ENCODE measurements at places on chromosomes 1 and 21.

GRCh38 chr1:3320246-3321152, 134.0 kb upstream of the ARHGEF16 start:
- DNase-seq: no peak

- no peak for DNase-seq
These were observed 883.4 kb upstream of the PRMT6 start for GRCh38 chr1:106173101-106173500.

DNA sequence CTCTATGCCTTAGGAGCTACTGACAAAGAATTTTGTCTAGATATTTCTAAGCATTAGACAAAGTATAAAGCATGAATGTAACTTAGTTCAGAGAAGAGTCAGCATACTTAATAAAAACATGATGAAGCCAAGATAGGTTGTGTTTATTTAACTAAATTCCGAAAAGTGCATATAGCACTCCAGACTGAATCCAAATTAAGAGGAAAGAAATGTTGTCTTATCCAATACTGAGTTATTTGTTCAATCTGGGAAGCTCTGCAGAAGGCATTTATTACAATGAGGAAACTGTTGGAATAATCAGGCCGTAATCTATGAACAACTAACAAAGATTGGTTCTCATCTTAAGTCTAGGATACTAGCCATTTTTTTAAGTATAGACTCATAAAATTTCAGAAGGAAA, 100.2 kb downstream of the TNFSF18 start:
- no peak for DNase-seq

- DNase-seq: no peak
These were observed 88.4 kb downstream of the PDE4B start for GRCh38 chr1:65881067-65881594.

DNA sequence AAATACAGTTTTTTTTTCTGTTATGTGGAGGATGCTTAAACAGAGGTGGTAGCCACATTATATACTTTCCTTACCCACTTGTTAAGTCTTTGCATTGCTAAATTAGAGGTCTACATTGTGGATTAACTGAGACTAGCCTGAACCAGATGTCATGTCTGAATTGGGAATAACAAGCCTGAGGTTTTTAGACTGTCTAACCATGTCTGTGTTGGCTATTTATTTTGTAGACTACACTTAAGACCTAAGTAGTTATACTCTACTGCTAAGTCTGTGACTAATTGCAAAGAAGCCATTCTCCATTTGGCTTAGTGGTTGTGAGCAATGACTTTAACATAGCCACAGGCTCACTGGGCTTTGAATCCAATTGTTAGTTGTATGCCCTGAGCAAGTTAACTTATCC, 45.4 kb downstream of the CDC14A start:
- DNase-seq: no peak

DNA sequence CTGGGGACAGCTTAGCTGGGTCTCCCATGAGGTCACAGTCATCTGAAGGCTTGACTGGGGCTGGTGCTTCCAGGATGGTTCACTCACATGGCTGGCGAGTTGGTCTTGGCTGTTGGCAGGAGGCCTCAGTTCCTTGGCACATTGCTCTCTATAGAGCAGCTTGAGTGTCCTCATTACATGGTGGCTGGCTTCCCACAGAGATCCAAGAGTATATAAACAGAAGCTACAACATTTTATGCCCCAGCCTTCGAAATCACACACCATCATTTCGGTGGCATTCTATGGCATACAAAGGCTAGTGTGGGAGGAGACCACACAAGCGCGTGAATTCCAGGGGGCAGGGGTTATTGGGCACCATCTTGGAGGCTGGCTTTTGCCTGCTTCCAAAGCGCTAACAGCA, 63.0 kb downstream of the ALPL start:
- no peak for DNase-seq

DNA sequence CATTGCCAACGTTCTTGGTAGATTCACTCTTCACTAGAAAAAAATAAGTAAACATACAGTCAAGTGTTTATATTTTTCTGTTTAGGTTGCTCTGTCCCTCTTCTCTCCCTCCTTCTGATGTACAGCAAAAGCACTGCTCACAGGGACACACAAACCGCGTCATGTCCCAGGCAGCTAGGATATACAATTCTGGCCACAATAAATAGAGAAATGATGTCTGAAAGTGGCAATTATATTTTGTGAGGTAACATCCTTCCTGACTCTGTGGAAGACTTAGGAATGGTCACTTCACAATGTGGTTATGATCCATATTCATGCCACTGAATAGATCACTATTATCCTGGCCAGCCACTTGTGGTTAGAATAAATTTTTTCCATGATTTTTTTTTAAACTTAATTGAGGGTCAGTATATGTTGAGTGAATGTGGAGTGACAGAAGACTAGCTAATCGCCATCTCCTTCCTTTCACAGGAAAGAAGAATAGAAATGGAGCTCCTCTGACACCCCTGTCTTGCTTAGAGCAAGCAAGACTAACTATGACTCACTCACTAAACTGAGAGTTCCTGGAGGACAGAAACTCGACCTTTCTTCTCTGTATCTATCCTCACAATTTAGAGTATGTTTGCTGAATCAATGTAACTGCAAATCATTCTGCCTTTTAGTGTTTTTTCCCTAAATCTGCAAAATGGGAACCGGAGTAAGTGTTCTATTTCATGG, 54.0 kb downstream of the ZNHIT6 start:
- no peak for DNase-seq

GRCh38 chr1:225610539-225610938, 42.4 kb downstream of the ENAH start:
- no peak for DNase-seq

- DNase-seq: no peak
These were observed 34.3 kb downstream of the SLC35D1 start for GRCh38 chr1:67019600-67020136.

DNA sequence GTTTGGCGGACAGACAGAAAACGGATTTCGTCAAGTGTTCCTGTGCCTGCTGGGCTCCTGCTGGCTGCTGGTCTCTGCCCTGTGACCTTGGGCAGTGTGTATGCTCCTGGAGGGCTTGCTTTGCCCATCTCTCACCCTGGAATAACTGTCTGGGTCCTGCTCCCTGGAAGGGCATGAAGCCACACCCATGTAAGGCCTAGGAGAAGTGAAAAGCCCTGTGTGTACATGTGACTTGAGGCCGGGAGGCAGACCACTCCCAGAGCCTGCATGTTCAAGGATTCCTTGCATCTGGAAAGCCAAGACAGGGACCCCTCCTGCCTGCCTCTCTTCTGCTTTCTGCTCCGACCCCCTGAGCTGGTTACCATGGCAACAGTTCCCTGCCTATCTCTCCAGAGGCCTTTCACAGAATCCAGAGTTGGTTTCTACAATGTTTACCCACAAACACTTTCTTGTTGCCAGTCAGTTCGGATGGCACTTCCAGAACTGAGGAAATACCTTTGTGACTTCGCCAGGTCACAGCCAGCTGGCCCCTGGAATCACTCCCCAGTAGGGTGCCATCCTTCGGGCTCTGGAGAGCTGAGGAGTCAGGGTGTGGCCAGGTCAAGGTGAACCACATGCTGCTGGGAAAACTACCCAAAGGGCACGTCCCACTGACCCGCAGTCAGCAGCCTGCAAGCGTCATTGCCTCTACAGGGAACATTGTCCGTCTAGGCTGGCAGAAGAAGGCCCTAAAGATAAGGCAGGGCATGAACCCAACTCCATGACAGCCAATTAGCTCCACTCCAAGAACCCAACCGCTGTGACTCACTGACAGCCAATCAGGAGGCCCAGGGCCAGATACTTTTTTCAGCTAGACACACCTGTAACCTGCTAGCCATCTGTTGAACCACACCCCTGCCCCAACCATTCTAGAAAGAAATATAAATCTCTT, 14.7 kb upstream of the GPR37L1 start:
- no peak for DNase-seq

GRCh38 chr21:43817157-43818086, 28.0 kb downstream of the RRP1 start:
- DNase-seq: no peak

GRCh38 chr1:167446966-167447365, 71.4 kb downstream of the CD247 start:
- no peak for DNase-seq

- peak; percentile 49 for DNase-seq
These were observed 42.1 kb upstream of the ZNF496 start for GRCh38 chr1:247373721-247374141.

GRCh38 chr1:57311006-57311405, 112.9 kb downstream of the DAB1 start:
- no peak for DNase-seq

DNA sequence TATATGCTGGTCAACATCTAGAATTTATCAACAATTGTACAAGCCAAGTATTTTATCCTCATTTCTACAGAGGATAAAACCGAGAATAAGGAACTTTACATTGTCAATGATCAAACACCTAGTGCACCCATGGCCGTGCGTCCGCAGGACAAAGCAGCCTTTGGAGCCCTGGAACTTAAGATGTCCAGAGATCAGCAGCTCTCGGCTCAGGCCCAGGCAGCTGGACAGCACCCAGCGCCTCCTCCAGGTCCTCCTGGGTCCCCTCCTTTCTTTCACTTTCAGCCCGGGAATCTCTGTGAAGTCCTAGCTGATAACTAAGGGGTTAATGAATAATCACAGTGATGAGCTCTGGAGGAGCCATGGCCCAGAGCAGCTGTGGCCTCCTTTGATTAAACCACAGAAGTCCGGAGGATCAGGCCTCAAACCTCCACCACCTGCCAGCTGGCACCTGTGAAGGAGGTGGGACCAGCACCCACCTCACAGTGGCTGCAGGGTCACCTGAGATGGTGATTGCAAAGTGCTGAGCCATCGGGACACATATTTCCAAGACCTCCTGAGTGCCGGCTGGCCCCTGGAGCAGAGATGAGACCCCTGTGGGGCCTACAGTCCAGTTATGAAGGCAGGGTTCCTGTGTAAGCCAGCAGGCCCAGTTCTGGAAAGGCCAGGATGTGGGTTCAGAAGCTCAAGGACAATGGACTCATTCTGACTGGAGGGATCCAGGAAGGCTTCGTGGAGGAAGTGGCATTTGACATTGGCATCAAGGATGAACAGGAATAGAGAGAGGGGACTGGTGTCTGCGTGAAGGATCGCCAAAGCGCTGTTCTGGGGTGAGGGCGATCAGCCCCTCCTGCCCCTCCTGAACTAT, 11.6 kb upstream of the SAMD11 start:
- DNase-seq: no peak

DNA sequence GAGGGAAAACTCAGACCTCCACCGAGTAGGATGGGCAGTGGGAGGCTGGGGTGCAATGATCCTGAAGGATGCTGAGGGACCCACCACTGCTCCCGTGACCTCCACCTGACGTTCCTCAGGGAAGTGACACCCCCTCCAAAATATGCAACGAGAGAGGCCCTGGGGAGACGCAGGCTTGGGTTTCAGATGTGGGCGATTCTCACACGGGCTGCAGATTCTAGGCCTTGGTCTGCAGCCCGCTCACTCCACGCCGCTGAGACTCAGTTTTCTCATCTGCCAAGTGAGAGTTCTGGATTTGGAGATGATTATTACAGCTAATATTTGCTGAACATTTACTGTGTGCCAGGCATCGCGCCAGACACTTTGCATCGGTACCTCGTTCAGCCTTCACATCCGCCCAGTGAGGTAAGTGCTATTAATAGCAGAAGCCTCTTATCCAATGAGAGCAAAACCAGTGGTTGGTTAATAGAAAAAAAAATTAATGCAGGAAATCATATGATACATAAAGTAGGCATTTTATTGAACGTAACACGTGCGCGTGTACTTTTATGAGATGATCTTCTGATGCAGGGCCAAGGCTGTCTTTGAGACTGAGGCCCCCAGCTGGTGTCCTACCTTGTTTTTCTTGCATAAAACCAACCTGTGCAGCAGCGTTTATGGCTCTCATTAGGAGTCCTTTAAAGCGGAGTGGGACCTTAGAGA, 102.0 kb upstream of the RUNX3 start:
- DNase-seq: peak; percentile 74

GRCh38 chr1:72394457-72394856, 112.1 kb upstream of the NEGR1 start:
- no peak for DNase-seq

GRCh38 chr1:48470481-48470855, 1.5 kb downstream of the SPATA6 start:
- DNase-seq: no peak

DNA sequence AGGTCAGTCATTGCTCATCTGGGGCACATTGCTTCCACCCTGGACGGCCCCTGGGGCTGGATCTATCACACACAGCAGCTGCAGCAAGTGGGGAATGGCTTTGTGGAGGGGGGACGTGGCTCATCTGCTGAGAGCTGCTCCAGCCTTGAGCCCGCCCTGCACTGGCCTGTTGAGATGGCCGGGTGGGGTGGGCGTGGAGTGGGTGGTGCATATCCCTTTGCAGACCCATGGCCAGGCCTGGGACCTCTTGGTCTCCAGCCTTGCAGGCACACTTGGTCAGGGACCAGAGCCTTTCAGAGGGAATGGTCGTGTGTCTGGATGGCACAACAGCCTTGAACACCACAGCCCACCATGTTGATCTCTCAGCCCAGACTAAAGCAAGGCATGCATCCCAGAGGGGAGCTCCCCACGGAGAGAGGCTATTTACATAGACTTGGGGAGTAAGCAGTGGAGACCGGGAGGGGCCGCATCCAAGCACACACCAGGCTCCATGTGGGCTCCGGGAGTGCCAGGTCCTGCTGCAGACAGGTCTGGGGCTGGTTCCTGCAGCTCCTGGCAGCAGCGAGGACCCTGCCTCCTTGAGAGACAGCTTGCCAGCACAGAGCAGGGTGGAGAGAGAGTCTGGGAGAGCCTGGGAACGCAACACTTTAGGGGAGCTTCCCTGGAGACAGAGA, 52.8 kb upstream of the SELENON start:
- no peak for DNase-seq

DNA sequence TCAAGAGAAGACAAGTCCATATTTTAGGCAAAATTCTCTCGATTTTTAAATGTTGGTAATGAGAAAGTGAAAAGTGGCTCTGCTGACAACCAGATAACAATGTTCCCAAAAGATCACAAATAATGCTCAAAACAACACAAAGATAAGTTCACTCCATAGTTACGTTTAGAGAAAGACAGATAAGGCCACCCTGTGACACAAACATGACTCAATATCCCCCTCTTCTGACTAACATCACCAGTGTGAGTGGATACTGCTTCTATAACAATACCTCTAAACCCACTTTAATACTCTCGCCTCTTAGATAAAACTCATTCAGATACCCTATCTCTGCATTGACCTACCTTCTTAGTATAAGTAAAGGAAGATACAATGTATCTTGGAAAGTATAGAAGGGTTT, 51.2 kb upstream of the RGS7 start:
- no peak for DNase-seq

GRCh38 chr1:76724816-76725215, 142.5 kb upstream of the ST6GALNAC5 start:
- no peak for DNase-seq

DNA sequence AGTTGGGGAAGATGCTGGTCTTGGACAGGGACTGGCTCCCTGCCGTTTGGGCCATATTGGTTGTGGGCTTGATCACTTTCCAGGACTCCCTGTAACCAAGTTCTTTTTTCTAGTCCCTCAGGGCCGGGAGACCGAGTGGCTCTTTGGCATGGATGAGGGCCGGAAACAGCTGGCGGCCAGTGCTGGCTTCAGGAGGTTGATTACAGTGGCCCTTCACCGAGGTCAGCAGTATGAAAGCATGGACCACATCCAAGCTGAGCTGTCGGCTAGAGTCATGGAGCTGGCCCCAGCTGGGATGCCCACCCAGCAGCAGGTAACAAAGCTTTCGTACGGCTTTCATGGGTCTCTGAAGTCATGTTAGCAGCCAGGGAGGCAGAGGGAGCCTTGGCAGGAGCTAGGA, 4.3 kb downstream of the METTL13 start:
- DNase-seq: no peak
